ENCODE measurements at places on chromosomes 4 and X.

- no peak for DNase-seq
Measured at GRCh38 chr4:18816228-18816895, 794.8 kb upstream of the LCORL start.

- DNase-seq = peak; percentile 13
Measured at GRCh38 chr4:121938282-121939092, 13.4 kb downstream of the TRPC3 start.

GRCh38 chrX:386768-387575, at the start of gene PPP2R3B:
Gene PPP2R3B, minus strand, starts transcription at chrX:386907. Its CDS starts 216 bp downstream, at chrX:386691.
- peak; percentile 100 for DNase-seq

GRCh38 chrX:63743596-63743995, 41.4 kb downstream of the ARHGEF9 start:
- DNase-seq = no peak

- no peak for DNase-seq
Measured at GRCh38 chrX:140034916-140035315, 69.6 kb upstream of the CXorf66 start.

DNA sequence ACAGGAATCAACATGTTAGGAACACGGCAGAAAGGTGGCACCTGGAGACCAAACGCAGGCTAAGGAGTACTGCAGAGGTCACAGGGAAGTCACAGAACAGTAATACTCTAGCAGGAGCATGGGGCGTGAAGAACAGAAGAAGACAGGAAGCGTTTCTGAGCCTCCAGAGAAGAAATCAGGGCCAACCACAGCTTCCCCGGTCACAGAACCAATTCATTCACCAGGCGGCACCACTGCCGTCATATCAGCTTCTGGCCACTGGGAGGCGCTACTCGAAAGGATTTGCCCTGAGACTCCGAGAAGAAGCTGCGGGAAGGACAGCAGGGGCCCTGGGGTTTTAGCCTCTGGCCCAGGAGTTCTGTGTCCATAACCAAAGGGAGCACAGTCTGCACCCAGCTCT, 78.0 kb upstream of the DRD5 start:
- peak; percentile 68 for DNase-seq

DNA sequence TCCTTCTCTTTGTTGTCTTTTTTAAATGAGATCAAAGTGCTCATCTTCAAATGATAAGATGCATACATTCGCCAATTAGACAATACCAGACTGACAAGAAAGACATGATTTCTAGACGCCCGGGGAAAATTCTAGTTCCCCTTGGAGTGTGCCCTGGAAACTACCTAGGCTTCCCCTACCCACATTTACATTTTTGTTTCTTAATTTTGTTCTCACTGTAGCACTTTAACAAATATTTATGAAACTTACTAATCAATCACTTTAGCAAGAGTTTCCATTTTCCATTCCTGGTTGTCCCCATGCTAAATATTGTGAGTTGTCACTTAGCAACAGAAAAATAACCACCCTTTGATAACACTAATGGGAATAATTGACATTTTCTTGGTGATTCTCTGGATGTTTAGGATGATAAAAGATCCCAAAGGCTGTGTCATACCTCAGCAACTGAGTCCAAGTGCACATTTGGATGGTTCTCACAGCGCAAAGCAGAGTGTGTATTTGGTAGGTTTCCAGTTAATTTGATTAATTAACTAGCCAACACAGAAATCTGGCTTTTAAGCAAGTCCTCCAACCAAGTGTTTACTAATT, 69.6 kb downstream of the FGFBP1 start:
- no peak for DNase-seq

DNA sequence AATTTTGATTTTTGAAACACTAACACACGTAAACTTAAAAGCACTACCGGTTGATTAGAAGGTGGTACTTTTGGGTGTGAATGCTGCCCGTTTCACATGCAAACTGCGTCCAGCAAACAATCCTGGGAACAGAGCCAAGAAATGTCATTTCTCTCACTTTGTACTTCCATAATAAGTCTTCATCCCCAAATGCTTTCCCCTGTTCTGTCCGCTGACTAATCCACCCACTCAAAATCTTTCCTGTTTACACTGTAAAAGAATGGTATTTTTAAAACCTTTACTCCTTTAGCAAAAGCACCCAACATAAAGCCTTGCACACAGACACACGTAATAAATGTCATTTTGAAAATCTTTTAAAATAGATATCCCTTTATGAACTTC, 39.1 kb upstream of the PDLIM5 start:
- no peak for DNase-seq

DNA sequence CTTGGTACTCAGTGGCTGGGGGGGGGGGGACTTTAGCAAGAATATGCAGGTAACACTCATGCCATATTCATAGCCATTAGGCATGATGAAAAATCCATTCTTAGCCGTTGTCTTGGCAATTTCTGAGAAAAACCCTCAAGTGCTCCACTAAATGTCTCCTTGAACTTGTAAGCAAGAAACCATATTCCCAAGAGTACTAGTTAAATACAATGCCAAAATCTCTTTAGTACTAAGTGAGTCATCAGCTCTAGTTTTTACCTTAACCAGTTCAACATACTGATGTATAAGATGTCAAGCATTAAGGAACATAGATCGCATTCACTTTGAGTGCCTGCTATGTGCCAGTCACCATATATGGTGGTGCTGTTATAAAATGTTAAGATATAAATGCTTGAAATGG, 27.5 kb downstream of the UBE2D3 start:
- no peak for DNase-seq

- no peak for DNase-seq
Measured at GRCh38 chrX:71955530-71956120, 45.0 kb downstream of the NHSL2 start.

DNA sequence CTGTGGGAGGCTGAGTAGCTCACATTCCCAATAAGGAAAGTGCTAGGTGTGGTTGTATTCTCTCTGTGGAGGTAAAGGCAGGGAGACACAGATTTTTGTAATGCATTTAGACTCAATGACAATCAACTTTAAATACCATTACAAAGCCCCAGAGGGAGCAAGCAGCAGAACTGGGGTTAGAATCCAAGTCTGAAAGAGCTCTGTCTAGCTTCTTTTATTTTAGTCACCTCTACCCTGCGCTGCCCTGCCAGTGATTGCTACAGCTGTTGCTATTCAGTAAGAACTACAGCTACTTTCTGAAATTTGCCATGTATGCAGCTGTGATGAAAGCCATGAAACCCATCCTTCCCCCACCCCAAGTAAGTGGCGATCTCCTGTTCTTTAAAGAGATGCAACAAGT, 22.5 kb downstream of the SLC39A8 start:
- DNase-seq = no peak

DNA sequence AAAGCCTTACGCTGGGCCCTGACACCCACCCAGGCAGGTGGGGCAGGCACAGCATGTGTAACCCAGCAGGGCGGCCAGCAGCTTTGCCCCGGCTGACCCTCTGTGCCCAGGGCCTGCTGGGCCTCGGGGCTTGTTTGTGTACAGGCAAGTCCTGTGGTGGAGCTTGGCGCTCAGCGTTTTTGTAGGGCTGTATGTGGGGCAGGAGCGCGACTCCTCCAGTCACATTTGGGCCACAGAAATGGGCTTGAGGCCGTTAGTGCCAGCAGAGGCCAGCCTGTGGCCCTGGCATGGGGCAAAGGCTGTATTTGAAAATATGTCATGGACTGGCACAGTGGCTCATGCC, 14.7 kb upstream of the HGFAC start:
- DNase-seq = no peak

DNA sequence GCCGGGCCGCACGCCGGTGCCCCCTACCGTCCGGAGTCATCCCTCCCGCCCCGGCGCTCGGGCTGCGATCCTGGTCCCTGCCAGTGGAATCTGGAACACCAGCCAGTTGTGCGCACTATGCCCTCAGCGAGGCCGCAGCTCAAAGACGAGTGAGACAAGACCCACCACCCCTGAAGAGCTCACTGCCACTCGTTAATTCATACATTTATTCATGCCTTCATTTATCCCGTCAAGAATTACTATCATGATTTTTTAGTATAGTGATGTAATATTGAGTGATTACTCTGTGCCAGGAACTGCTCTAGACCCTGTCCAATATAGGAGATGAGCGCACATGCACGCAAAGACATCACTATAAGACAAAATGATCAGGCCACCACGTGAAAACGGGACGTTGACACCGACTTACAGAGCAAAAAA, 247 bp upstream of the PPA2 start:
- peak; percentile 86 for DNase-seq

- DNase-seq = no peak
Measured at GRCh38 chrX:153340111-153340510, 6.2 kb downstream of the ZNF275 start.

DNA sequence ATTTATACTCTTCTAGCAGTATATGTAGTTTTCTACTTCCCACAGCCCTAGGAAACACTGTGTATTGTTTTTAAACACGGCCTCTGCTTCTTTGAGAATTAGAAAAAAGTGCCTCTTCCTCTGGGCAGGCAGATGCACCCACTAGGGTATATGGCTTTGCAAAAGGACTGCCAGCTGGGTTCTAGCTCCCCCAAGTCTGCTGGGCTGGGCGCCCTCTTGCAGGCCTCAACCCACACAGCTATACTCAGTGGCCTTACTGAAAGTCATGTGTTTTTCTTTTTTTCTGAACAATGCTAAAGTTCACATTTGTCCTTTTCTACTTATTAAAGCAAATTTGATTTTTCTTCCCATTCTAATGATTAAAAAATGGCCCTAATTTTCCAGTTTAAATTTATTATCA, 35.5 kb upstream of the BMPR1B start:
- no peak for DNase-seq

- DNase-seq = no peak
Measured at GRCh38 chr4:82553020-82553419, 8.8 kb downstream of the TMEM150C start.

DNA sequence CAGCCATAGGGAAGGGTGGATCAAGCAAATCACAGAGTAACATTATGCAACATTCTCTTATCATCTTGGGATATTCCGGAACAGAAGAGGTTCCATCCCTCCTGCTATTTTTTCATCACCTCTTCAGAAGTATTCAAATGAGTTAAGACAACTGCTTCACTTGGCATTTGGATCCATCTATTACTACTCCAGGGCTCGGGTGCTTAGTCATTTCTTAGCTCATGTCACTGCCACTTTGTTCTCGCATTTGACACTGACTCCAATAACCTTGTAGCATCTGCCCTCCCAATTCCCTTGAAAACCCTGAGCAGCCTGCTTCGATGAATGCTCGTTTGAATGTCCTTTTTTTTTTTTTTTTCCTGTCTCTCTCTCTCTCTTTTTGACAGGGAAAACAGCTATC, 114.9 kb downstream of the PPARGC1A start:
- no peak for DNase-seq

DNA sequence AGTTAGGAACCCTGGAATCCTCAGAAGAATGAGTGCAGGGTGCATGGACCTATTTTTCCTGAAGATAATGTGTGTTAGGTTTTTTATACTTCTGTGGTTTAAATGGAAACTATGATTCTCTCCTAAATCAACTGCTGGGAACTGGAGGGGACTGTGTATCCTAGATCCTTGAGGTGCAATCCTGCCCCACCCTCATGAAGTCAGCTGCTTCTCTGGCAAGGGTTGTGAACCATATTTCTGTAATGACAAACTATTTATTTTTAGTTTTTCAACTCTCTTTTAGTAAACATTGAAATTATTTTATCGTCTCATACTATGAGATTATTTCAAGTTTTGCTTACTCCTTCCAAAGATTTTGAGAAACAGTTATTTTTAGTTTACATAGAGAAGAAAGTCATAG, 25.8 kb upstream of the VEGFC start:
- no peak for DNase-seq

- no peak for DNase-seq
Measured at GRCh38 chr4:185016946-185017758, 1.1 kb upstream of the HELT start.

DNA sequence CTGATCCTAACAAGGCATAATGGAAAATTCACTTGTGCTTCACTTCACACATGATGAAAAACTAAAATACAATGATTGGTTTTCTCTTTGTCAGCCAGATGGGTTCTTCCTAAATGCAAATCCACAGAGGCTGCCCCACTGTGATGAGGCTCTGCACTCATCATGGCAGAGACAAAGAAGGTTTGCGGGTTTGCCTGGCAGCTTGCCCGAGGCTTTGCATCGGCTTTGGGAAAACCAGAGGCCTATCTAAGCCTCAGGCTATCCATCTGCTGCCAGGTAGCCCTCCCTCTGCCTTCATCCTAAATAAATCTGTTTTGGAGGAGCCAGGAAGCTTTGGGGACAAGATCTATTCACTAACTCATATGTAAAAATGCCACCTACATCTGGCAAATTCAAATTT, 244.2 kb downstream of the PACRGL start:
- no peak for DNase-seq

- DNase-seq = no peak
Measured at GRCh38 chrX:40273356-40274050, 175.7 kb upstream of the BCOR start.

- no peak for DNase-seq
Measured at GRCh38 chrX:111376897-111377578, 35.0 kb downstream of the DCX start.

DNA sequence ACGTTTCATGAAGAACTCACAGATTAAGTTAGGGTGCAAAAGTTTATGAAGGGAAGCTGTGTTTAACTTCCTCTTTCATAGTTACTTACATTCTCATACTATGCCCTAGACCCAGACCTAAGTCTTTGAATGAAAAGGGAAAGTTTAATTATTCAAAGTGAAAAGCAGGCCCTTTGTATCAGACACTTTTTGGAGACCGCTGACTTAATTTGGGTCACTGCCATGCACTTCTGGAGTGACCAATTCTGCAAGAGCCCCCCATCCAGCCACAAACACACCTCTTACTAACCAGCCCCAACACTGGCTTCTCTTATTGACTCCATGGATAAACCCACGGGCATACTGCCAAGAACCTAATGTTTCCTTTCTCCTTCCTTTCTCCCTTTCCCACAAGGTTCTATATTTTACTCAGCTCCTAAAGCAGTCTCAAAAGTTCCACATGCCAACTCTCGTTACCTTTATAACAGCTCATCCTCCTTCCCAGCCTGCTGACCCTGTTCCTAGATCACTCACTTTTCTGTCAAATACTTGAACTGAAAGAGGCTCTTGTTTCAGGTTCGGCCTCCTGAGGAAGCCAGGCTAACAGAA, 34.5 kb downstream of the ABCE1 start:
- no peak for DNase-seq

DNA sequence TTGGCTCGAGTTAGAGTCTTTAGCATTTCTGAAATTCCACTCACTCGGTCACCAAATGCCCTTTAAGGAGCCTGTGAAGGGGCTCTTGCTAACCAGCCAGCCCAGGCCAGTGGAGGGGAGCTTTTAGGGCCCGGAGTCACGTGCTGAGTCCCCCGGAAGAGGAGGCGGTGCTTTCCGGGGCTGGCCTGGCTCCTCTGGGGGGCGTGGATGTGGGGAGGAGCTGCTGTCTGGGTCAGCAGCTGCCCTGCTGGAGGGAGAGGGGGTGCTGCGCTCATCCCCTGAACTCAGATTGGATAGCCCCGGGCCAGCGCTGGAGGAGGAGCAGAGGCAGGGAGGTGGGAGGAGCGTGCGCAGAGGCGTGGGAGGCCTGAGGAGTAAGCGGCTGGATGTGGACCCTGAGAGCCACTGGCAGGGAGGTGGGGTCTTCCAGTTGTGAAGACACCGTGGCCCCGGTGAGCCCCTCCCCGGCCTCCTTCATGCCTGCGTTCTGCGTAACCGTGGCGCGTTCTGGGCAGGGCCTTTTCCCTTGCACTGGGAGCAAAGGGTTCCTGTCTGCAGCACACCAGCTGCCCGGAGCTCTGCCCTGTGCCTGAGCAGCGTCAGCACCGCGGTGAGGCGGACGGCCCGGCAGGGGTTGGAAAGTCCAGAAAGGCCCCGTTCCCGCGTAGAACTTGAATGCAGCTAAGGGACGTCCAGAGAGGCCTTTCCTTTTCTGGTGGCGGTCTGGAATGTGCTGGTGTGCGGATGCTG, 19.7 kb downstream of the MAEA start:
- peak; percentile 68 for DNase-seq
